Nephron progenitor cell (in vitro differentiated cells): ENCODE measurements at places on chromosomes 2 and 18.

DNA sequence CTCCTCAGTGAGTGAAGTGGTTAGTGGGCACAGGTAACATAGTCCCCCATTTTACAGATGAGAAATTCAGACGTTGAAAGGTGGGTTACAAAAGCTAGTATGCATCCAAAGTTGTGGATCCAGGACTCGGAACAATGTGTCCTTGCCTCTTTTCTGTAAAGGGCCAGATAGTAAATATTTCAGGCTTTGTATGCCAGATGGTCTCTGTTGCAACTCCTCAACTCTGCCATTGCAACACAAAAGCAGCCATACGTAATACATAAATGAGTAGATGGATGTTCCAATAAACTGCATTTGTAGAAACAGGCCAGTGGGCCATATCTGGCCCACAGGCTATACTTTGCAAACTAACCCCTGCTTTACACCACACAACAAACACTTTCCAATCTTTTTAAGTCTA, 166.6 kb upstream of the PKDCC start:
- DNase-seq, result no peak

DNA sequence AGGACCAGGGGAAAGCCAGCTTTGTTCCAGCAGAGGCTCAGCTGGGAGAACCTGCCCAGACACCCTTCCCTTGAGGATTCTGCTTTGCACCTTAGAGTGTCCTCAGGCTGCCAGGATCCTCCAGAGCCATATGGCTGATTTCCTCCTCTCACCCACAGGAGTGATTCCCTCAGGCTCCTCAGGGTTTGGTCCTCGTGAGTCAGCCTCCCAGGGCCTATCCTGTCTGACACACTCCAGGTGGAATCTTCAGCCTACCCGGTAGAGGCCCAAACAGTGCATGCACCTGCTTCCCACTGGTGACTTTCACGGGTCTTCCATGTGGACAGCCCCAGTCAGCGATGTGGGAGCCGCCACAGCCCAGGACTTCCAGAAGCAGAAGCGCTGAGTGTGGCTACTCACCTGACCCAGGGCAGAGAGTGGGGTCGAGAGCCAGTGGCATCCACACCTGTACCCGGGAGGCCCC, 73.3 kb downstream of the TFCP2L1 start:
- DNase-seq, result no peak

DNA sequence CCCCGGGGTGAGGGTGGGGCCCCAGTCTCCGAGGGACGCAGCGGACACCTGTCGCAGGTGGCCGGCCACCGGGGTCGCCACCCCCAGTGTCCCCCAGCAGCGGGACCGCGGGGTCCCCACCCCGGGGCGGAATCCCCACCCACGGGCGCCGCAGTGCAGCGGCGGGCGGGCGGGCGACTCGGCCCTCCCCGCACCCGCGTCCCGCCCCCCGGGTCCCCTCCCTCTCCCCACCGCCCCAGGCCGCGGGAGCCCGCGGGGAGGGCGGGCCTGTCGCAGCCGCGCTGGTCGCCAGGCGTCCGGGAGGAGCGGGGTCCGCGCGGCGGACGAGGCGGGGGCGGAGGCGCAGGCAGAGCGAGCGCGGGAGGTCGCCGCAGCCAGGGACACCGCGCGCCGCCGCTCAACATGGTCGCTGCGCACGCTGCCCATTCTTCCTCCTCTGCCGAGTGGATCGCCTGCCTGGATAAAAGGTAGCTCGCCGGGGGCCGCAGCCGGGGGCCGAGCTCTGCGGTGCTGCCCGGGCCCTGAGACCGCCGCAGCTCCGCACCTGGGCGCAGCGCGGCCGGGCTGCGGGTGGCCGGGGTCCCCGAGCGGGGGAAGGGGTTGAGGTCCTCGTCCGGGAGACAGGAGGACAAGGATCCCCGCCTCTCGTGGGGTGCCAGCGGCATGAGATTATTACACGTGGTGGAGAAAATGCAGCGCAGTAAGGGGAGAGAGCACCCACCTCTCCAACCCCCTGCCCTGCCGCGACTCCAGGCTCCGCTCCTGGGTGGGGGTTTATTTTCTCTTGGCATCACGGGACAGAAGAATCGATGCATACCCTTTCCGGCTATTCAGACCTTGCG, at the start of gene RAPGEF4:
Gene RAPGEF4 (plus strand): TSS at position 264 of the 842 bp plus-strand sequence. CDS start 139 bp downstream, at position 403.
- peak; percentile 76 for DNase-seq

- no peak for DNase-seq
These were observed 187.3 kb downstream of the CAMKMT start for GRCh38 chr2:44549099-44549471.

DNA sequence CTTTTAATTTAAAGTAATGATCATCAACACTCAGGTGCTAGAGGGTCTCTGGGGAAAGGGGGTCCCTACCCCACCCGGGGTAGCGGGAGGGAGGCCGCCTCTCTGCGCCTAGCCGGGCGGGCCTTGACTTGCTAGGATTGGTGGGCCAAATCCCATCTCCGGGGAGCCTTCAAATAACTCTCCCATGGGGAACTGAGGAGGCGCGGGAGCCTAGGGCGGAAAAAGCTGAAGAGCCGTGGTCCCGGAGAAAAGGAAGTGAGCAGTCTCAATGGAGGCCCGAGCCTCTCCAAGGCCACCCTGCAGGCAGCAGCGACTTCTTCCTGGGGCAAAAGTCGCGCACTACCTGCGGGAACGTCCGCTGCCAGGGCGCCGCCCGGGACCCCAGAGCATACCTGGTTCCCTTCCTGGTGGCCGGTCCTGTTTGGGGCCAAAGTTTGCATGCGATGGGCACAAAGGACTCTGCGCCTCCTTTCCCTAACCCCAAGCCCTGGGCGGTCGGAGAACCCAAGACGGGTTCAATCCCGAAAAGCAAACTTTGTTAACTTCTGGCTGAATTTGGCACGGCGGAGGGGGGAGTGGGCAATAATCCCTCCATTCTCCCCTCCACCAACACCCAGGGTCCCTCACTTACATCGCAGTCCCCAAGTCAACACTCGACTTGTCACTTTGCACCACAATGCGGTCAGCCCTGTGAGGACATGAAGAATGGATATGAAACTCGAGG, 13.6 kb downstream of the EN1 start:
- no peak for DNase-seq

DNA sequence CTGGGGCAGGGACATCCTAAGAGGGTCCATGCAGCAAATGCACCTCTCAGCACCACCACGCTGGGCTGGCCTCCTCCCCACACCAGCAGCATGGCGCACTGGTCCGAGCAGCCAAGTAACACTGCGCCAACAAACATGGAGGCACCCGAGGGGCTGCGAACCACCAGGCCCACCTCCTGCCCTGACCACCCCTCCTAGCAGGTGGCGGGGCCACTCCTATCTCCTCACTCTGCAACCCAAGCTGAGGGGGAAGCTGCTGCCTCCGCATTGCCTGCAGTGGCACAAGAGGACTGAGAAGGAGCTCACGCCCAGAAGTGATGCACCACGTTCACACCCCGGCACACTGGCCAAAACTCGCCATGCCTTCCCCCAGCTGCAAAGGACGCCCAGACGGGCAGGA, 94.4 kb downstream of the EIPR1 start:
- DNase-seq, result no peak

- no peak for DNase-seq
These were observed 302.6 kb upstream of the MC4R start for GRCh38 chr18:60675126-60675525.

GRCh38 chr2:74481961-74482800, 617 bp downstream of the CCDC142 start:
- DNase-seq, result peak; percentile 68

GRCh38 chr2:239409976-239410375, 9.2 kb upstream of the HDAC4 start:
- DNase-seq, result no peak

GRCh38 chr18:22167091-22167470, 2.3 kb upstream of the GATA6 start:
- DNase-seq, result peak; percentile 48

DNA sequence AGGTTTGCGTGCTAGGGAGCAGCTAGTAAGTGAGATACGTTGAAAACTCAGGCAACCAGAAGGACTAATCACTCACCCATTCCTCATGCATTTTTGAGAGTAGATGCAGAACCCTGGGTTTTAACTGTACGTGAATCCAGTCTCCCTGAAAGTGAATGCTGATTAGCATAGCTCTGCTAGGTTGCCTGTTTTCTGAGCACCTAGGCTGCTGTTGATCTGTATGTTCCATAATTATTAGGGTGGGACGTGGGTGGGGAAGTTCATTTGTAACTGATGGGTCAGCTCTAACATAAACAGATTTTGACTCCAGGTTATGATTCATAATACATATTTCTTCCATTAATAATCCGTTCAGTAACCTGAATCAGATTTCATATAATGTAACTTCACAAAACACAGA, 379.0 kb upstream of the FANCL start:
- no peak for DNase-seq

- DNase-seq, result no peak
These were observed 251.5 kb upstream of the NXPH2 start for GRCh38 chr2:139031722-139032121.

DNA sequence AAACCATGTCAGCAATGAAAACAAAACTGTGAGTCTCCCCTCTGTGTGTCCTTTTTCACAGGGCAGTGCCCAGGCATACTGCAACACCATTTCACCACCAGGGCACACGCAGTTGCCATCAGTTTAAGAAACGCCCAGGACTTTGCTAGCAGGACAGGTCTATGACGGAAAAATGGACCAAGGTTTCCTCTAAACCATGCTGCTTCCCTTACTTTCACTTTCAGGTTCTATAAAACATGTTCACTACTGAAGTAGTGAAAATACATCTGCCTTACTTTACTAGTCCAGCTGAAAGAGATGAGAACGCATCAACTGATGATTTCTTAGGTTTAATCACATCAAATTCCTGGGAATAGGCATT, 110.5 kb downstream of the TCF4 start:
- DNase-seq, result no peak

DNA sequence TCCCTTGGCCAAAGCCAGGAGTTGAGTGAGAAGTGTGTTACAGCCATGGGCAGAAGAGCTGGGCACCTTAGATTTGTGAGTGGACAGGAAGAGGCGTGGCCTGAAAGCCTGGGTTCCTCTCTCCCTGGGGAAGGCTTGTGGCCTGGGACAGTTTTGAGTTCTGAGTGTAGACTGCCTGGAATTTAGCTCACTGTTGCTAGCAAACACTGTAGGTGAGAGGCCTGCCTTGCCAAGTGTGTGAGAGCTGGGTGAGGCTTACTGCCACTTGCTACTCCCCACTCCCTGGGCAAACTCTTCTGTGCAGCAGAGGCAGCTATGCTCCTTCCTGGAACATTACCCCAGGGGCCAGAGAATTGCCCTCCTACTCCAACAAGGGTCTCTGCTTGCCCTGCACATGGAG, 150.0 kb upstream of the GALNT5 start:
- DNase-seq, result no peak

DNA sequence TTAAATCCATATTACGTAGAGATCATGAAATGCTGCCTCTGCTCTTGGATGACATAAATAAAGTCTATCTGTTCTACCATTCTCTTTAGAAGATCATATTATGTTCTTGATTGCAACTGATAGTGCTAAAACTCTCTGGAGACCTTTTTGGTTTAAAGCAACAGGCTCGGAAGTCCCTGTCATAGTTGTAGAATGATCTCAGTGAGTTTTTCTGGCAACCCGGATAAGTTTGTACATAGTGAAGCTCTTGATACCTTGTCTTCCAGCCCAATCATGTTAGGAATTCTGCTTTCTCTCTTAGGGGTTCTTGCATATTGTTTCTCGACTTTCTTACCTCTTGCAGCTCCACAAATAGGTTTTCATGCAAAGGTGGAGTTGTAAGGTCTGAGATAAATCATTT, 156.1 kb downstream of the TTC27 start:
- DNase-seq, result no peak

DNA sequence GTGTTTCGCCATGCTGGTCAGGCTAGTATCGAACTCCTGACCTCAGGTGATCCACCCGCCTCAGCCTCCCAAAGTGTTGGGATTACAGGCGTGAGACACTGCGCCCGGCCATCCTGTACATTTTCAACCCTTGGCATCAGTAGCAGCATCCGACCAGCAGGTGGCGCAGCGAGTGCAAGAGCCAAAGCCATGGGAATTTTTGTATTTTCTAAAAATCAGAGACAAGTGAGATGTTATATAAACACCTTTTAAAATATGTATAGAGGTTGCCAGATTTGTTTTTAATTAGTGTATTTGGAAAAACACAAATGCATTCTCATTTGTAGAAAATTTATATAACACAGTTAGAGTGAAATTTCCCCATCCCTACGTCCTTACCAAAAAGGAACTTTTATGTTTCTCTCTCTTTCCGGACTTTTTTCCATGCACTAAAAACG, 36.8 kb downstream of the MOGAT1 start:
- DNase-seq, result peak; percentile 86

- DNase-seq, result peak; percentile 84
These were observed 1.6 kb downstream of the CDH2 start for GRCh38 chr18:28175150-28175929.

DNA sequence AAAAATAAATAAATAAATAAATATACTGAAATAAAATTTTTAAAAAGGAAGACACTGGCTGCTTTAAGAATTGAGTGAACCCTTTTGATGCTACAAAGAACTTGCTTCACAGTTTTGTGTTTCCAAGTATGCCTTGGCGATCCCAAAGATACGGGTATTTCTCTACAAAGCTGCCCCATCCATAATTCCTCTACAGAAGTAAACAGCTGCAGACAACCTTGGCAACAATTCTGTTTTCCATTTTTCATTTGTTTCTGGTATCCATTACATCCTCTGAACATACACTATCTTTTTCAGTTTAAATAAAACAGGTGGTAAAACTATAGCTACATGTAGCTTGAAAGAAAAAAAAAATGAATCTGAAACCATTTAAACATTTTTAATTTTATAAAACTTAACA, 552.8 kb upstream of the KLHL29 start:
- DNase-seq, result no peak

DNA sequence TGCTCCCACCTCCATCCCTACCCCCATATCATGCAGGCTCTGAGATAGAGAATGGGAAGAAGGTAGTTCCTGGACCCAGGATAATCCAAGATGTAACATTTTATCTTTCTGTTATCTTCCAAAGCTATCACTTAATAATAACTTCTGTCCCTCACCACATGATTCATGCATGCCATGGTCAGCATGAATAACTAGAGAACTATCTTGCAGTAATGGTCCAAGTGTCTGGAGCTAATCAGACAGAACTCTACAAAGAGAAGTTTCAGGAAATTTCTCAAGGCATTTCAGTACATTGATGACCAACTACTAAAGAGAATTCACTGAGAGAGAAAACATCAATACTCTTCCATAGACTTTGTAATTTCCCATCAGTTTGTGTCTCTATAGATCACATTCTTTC, 1469.7 kb upstream of the PIK3C3 start:
- DNase-seq, result no peak
